ENCODE measurements at places on chromosomes 5 and 9.
A peak's percentile ranks its signal among the peaks of the same experiment; 100 is the strongest.

GRCh38 chr5:180494510-180495181 is 467 bp downstream of the CNOT6 start:
- H3K27ac ChIP-seq, result peak overlapping the region; percentile 96
- peak overlapping the region; percentile 83 for H3K4me3 ChIP-seq
- peak; percentile 14 for DNase-seq
- H3K4me1 ChIP-seq, result peaks cover 33% of the 10 kb centered on the region

- H3K4me1 ChIP-seq, result no peaks in the 10 kb centered on the region
- no peaks in the 10 kb centered on the region for H3K27me3 ChIP-seq
- no peak overlapping the region for H3K4me3 ChIP-seq
Observed at GRCh38 chr5:101943784-101944183, 352.3 kb downstream of the SLCO4C1 start.

DNA sequence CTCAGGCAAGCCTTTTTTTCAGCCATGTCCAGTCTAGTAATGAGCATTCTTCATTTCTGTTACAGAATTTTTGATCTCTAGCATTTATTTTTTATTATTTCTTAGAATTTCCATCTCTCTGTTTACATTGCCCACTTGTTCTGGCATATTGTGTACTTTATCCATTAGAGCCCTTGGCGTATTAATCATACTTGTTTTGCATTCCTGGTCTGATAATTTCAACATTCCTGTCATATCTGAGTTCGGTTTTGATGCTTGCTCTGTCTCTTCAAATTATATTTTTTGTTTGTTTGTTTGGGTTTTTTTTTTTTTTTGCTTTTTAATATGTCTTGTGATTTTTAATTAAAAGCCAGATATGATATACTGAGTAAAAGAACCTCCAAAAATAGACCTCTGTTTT is 23.0 kb upstream of the JAK2 start:
- H3K4me1 ChIP-seq, result no peaks in the 10 kb centered on the region
- no peaks in the 10 kb centered on the region for H3K36me3 ChIP-seq
- H3K4me3 ChIP-seq, result no peak overlapping the region
- no peaks in the 10 kb centered on the region for H3K27me3 ChIP-seq
- no peak for DNase-seq

GRCh38 chr5:20570486-20570885 is 582.5 kb upstream of the CDH18 start:
- H3K27ac ChIP-seq, result no peak overlapping the region
- H3K36me3 ChIP-seq, result no peaks in the 10 kb centered on the region
- DNase-seq, result no peak
- H3K4me1 ChIP-seq, result no peaks in the 10 kb centered on the region
